ENCODE measurements at places on chromosomes 6 and 20. TPM values are rescaled to one million over a fixed set of nuclear protein-coding genes. Genes with fewer than 3 reads are reported as not detected.

- DNase-seq = no peak
These were observed 126.5 kb downstream of the REV3L start for GRCh38 chr6:111356551-111356950.

DNA sequence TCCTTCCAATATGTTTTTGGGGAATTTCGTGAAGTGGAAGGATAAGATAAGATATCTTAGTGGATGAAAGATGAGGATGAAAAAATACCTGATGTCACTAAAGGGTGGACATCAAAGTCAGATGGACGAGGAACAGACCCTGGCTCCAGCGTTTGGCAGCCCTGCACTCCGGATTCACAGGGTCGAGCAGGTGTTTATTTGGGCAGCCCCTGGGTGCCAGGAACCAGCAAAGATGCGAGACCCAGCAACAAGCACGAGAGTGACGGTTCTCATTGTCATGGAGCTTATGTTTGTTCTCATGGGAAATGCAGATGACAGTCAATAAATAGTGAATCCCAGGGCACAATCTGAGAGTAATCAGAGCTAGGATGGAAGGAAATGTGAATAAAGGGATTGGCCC is 131.1 kb downstream of the PHACTR3 start:
- DNase-seq = no peak

- DNase-seq = no peak
These were observed 8.7 kb downstream of the NCOA5 start for GRCh38 chr20:46081074-46081473.

DNA sequence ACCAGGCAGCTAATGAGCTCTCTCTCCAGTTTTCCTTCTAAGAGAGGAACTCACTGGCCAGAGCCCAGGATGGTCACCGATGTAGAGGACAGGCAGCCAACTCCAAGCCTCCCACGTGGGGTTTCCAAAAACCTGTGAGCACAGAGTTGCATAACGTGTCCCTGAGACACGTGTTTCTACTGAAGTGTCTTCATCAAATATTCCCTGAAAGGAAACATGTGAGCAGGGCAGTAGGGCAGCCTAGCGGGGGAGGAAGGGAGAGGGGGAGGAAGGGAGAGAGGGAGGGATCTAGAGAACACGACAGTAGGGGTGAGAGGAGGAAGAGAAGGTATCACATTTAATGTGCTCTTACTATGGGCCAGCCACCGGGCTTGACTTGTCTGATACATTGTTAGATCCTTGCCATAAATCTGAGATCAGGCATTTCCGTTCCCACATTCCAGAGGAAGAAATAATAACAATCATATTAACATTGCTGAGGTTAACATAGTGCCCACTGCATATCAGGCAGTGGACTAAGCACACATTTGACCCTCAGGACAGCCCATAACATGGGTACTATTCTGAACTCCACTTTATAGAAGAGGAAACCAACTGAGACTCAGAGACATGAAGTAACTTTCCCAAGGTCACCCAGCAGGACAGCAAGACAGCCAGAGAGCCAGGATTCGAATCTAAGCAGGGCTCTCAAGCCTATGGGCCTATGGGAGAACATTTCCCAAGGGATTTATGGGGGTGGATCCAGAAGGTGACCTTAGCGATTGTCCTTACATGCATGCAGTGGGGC is 4.5 kb upstream of the SYS1 start:
- no peak for DNase-seq

The KIAA1755 gene
- total RNA-seq = 0.16 TPM

DNA sequence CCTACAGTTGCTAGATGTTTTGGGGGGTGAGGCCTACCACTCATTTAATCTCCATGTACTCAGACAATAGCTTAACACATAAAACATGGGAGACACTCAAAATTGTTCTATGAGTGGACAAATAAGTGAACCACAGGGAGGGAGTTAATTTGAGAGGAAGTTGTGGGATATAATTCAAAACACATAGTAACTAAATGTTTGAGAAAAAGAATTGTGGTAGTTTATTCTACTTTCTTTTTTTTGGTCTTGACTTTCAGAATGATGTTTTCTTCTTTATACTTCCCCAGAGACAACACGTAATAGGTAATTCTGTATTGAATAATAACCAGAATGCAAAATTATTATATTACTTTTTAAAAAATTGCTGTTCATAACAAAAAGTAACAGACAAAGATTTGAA is 453.8 kb downstream of the RFPL4B start:
- no peak for DNase-seq

All from WTC11 (cell line).